ENCODE measurements at places on chromosomes 5 and 9.

- no peak for DNase-seq
Measured at GRCh38 chr5:124876983-124877382, 130.5 kb upstream of the ZNF608 start.

DNA sequence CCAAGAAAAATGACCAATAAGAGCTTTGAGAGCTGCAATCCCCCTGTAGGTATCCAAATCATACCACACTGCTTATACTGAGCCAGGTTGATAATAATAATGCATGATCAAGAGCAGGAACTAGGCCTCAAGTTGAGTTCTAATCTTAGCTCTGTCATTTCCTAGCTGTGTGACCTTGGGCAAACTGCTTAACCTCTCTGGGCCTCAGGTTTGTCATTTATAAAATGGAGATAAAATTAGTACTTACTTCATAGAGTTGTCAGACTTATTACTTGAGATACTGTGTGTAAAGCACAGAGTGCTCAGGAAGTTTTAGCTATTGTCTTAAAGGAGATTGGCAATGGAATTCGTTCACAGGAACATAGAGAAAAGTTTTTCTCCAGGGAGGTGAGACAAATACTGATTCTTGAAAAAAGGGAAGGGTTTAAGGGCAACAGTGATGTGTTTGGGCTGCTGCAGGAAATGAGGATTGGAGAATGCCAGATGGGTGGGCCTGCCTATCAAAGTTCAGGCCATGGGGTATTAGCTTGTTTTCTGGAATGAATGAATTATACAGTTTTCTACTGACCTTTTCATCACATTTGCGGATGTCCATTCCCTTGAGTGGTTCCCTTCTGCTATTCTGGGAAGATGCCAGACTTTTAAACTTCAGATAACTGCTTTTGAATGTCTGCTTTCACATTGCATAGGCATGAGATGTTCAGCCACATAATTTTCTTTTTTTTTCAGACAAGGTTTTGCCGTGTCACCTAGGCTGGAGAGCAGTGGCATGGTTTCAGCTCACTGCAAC is 10.2 kb upstream of the ATP6V0E1 start:
- no peak for DNase-seq

DNA sequence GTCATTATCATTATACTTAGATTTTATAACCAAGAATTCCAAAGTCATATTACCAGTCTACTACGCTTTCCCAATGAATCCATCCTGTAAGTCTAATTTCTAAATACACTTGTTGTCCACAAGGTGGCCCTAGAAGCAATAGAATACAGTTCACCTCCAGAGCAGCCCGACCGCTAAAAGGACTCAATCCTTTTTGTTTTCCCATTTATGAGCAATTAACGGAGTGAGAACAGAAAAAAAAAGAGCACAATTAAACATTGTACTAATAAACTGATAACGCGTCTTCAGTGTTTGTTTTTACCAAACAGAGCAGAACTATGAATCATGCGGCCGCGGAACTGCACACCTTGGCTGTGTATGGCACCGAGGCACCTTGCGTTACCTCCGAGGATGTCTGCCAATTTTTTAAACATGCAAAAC is 160.7 kb upstream of the DAPK1 start:
- peak; percentile 12 for DNase-seq

DNA sequence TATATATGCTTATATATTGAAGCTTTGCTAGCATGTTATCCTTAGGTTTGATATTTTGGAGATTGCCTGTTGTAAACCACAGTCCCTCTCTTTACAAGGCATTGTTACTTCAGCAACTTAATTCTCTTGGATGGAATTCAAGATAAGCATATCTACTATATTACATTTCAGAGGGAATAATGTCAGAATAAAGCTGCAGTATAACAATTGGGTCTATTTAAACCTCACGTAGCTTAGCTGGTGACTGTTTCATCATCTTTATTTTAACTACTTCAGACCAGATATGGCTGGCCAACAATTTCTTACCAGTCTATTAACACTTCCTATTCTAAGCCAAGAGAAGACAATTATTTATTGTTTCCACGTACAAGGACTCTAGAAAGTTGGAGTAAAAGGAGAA is 27.1 kb downstream of the ZCCHC10 start:
- DNase-seq = no peak

DNA sequence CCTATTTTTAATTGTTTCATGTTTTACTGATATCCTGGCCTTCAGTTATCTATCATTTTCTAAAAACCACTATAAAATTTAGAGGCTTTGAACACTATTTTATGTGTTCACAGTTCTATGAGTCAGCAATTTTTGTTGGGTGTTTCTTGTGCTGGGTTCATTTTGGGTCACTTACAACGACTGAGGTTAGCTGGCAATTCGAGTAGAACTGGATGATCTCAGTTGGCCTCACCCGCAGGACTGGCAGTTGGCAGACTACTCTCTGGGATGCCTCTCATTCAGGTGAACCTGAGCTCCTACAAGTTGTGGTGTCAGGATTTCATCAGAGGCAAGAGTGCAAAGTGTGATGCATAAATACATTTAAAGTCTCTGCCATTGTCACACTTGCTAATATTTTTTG is 151.0 kb upstream of the PAPPA start:
- no peak for DNase-seq

GRCh38 chr5:135831851-135832555 is 2.5 kb upstream of the SLC25A48 start:
- no peak for DNase-seq

DNA sequence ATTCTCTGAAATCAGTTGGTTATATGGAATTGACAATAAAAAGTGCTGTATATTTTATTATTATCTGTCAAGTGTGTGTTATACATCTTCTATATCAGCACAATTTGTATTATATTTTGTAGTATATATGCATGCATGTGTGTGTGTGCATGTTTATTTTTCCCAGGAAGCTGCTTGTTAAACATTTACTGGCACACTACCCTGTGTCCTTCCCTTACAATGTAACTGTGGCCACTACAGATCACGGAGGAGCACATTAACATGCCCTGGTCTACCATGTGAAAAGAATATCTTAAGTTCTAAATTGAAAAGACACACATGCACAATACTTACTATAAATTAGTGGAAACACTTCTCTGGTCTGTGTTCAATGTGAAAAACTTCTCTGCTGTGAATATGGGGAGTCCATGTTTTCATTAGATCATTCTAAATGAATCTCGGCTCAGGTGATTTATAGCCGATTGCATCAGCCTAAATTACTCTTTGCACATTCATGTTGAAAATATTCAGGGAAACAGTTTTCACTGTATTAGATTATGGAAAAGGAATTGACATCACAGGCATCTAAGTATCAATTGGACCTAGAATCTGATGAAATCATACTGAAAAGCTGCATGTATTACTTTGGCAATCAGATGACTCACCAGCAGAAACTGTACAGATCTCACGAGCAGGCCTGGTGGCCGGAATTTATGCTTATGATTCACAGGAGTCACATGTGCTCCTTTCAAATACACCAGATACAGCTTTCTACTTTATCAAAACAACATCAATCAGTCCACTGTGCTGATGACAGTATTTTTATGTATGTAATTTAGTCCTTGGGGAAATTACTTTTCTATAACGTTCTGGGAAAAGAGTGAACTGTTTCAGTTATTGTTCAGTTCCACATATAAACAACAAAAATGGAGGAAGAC is 39.4 kb downstream of the LURAP1L start:
- no peak for DNase-seq

DNA sequence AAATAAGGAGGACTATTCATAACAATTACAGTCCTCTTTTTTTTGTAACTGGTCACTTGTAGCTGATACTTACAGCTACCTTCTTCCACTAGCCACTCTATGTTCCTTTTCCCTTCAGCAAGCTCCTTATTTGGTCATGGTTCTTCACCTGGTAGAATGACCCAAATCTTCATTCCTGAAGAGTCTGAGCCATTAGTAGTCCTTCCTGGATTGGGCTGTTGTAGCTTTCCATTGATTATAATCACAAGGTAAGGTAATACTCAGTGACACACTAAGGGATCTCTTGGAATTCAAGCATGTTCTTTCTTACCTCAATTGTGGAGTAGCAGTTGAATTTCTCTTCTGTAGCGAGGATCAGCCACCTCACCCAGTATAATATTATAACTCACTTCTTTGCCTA is 25.5 kb upstream of the ITGA2 start:
- no peak for DNase-seq

- DNase-seq = no peak
Measured at GRCh38 chr9:135790356-135790755, 88.4 kb downstream of the KCNT1 start.

DNA sequence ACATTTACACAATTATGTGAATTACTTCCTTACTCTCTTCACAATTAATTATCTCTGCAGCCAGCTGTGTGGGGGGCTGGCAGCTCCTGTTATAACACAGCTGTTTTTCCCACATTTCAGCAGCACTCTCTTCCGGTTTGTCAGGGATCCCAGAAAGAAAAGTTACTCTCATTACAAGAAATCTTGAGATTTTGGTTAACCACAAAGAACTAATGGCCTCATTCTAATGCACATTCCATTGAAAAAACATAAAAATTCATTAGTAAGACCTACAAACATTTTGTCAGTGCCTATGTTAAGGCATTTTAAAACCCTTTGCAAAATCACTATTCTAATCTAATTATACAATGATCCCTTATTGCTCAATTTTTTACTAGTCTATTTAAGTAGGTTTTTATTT is 64.1 kb downstream of the PDE4D start:
- DNase-seq = no peak

DNA sequence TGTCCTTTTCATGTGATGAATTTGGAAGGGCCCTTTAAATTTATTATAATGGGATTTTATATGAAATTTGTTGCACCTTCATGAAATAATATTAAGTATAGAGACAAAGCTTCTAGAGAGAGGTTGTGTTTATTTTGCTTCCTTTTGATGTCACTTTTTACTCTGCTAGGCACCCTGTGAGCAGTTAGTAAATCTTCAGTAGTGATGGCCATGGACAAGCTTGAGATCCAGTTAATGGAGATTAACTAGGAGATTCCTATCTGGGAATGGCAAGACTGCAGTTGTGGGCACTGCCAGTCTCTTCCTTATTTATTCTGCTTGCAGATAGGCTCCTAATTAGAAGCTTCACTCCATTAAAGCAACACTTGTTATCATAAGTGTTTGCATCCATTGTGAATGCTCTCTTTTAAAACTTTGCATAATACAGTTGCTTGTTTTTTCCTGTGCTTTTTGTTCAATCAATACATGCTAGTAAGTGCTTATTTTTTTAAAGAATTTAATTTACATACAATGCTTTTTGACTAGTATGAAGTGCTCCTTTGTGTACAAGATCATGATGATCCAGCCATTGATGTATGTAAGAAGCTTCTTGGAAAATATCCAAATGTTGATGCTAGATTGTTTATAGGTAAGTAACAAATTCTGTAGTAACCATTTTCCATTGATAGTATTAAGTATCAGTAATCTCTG is 25.9 kb downstream of the UGCG start:
- DNase-seq = no peak

DNA sequence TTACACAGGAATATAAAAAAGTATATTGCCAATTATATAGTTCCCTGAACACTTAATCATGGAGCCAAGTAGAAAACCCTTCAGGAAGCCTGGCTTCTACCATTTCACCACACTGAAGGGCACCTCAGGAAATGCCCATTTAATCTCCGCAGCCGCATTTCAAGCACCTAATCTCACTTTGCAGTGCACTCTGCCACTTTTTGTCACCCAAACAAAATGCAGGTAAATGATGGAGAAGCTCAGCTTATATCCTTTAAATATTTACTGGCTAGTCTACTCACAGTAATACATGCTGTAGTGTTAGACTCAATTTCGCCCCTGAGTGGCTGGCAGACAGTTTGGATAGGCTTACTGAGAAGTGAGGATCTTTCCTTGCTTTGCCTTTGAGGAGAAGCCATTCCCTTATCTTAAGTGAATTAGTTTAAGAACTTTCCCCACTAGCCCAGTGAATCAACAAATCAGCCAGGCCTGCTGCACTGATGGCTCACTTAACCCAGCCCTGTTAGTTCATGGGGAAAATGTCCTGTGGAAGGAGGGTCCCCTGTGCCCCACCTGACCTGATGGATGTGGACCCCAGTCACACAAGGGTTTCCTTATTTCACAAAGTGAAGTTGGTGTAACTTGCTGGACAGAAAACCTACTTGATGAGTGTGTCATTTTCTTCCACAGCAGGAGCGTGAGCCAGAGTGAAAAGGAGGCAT is 209.7 kb downstream of the CAAP1 start:
- DNase-seq = no peak

- DNase-seq = no peak
Measured at GRCh38 chr9:89497257-89497963, 503 bp downstream of the SEMA4D start.

GRCh38 chr9:11103525-11103924 is 490.7 kb upstream of the PTPRD start:
- no peak for DNase-seq

GRCh38 chr9:95516734-95517558 is at the start of gene PTCH1:
Gene PTCH1, minus strand, starts transcription at chr9:95516971.
- DNase-seq = peak; percentile 18

DNA sequence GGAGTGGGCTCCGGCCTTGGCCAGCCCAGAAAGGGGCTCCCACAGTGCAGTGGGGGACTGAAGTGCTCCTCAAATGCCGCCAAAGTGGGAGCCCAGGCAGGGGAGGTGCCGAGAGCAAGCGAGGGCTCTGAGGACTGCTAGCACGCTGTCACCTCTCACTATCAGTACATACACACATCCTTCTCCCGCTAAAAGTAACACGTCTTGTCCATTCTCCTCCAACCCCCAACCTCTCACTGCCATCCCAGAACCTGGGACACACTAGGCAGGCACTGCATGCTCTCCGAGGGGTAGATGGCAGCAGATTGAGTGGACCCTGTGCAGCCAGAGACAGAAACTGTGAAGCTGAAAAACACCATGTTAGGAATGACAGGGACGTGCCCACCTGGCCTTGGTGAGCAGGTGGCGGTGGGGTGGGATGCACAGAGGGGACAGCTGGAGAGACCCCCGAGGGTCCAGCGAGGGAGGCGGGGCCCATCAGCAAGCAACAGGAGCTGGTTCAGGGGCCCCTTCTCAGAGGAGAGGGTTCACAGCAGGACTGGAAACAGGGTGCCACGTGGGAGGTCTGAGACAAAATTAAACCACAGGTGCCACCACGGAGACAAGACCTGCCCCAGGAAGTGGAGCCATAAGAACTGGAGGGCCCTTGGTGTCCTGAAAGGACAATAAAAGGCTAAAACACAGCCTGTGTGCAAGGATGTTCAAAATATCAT is 16.9 kb downstream of the SEMA4D start:
- no peak for DNase-seq

DNA sequence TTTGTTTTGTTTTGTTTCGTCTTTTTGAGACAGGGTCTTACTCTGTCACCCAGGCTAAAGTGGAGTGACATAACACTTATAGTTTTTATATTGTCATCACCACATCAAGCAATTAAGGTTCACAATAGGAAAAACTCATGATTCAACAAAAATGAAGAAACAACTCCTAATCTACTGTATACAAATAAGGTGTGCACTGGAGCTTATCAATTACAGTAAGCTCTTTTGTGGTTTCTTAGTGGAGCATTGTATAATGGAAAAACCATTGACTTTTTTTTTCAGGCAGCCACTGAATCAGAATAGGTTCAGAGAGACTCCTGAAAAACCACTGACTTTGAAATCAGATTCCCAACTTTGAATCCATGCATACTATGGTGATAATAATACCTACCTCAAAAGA is 10.8 kb upstream of the PLIN2 start:
- DNase-seq = no peak
